Activated naive CD4-positive, alpha-beta T cell treated with anti-CD3 and anti-CD28 coated beads for 36 hours (primary cell): ENCODE measurements at places on chromosomes 2 and 18. TPM values are rescaled to one million over a fixed set of nuclear protein-coding genes. Genes with fewer than 3 reads are reported as not detected.

The TPGS2 gene
- 71.5 TPM for total RNA-seq

The MC2R gene
- not detected for total RNA-seq

The GALM gene
- total RNA-seq: 31.9 TPM

The CHRNG gene
- not detected for total RNA-seq
